ENCODE measurements at places on chromosomes 13 and 19. TPM values are rescaled to one million over a fixed set of nuclear protein-coding genes. Genes with fewer than 3 reads are reported as not detected.

Gene DDX49
- total RNA-seq: 59.0 TPM

Gene SYNE4
- not detected for total RNA-seq

Gene FAM124A
- 0.97 TPM for total RNA-seq

Gene IGFL1
- total RNA-seq: not detected

Gene USHBP1
- 0.36 TPM for total RNA-seq

Gene ACTMAP
- total RNA-seq: 1.6 TPM

Gene HS6ST3
- not detected for total RNA-seq

Gene FNDC3A
- total RNA-seq: 26.6 TPM

Gene NR2F6
- 39.9 TPM for total RNA-seq

Gene UCHL3
- 30.3 TPM for total RNA-seq

Gene CALR3
- total RNA-seq: not detected

Data from cardiac atrium fibroblast (primary cell).